ENCODE measurements at places on chromosomes 6 and 20.

DNA sequence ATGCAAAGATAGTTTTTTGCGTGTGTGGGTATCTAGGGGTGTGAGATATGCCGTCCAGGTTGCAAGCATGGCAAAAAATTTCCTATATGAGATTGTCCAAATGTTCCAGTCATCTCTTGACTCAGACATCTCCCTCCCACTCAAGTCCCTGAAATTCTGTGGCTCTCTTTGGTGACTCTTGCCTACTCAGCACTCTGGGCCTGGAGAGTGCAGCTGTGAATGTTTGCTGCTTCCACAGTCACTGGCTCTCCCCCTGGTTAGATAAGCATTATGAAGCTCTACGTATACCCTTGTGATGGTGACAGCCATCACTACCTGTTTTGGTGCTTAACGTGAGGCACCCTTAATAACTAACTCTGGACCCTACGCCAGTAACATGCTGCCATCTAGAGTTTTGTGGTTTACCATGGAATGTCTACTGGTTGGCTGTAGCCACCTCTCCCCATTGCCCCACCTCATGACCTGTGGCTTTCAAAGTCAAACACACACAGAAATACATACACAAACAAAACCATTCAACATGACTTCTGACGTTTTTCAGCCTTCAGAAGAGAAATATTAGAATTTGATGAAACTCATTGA lies 621.9 kb upstream of the CITED2 start:
- no peak for DNase-seq

- DNase-seq: no peak
Observed at GRCh38 chr20:32332614-32333013, 25.5 kb upstream of the ASXL1 start.

DNA sequence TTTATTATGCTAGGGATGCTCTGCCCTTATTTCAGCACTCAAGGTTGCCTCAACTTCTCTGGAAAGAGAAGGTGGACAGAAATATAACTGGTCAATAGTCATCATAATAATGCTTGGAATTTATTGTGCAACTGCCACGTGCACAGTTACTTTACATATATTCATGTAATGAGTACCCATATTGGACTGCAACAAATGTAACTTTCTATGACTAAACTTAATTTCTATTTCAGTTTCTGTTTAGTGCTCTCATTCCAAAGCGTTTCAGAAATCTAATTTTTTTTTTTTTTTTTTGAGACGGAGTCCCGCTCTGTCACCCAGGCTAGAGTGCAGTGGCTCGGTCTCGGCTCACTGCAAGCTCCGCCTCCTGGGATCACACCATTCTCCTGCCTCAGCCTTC lies 28.3 kb upstream of the CD83 start:
- no peak for DNase-seq

DNA sequence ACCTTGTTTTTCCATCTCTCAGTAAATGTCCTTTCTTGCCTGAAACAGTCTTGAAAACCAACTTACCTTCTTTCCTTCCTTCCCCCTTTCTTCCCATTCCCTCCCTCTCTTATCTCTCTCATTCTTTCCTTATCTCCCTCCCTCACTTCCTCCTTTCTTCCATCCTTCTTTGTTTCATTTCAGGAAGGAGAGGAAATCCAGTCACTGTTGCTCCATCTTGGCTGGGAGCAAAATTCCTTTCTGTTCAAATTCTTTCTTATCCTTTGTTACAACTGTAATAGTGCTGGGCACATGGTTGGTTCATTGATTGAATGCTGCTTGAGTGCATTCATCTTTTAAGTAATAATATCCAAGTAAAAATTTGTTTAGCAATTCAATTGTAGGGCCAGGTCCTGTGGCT lies 17.4 kb upstream of the TCP11 start:
- no peak for DNase-seq

GRCh38 chr20:33753763-33754162 lies 22.0 kb downstream of the ZNF341 start:
- no peak for DNase-seq

GRCh38 chr20:59850018-59850641 lies 83.3 kb downstream of the SYCP2 start:
- DNase-seq: no peak

DNA sequence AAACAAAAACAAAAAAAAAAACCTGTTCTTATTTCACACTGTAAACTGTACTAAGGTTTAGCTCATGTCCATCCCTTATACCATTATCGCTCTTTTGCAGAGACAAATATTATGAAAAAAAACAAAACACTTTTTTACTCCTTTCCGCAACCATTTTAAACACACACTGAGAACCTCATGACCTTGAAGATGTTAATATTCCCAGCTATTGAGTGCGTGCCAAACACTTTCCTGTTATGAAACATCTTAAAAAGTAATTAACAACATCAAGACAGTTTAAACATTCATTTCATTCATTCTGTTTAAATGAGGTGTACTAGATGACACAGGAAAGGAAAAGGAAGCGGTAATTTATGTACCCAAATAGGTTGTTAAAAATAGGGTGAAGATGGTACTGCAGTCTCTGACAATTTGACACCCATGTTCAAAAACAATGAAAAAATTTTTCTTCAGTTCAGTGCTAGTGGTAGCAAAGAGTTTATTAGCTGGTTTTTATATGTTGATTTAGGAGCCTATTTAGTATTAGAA lies 3.9 kb upstream of the ARHGAP18 start:
- no peak for DNase-seq

DNA sequence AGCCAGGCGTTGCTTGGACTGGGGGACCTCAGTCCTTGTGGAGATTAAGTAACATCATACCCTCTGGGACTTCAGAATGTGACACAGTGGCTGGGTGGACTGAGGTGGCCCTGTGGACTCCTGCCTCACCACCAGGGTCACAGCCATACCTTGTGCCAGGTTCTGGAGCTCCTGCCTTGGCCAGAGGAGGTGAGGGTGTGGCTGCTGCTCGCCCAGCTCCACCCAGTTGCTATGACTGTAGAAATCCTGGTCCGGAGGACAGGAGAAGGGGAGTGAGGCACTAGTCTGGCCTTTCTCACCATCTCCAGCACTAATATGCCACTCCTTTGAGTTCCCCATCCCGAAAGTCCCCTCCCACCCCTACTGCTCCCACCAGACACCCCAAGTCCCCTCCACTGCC lies 1.9 kb downstream of the VWA7 start:
- DNase-seq: no peak

- no peak for DNase-seq
Observed at GRCh38 chr6:145798530-145798929, 16.1 kb downstream of the FBXO30 start.

DNA sequence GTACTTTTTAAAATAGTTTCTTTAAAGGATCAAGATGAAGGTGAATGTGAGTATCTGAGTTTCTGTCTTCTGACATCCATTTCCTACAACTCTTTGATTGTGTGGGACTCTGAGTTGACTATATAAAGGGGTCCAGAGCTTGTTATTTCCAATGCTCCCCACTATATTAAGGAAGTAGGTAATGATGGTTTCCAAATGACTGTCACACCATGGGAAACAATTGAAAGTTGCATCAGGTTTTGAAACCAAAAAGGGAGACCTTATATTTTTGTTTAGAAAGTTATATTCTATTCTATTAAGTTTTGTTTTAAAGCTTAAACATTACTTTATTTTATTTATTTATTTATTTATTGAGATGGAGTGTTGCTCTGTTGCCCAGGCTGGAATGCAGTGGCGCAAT lies 11.2 kb downstream of the CASS4 start:
- no peak for DNase-seq

DNA sequence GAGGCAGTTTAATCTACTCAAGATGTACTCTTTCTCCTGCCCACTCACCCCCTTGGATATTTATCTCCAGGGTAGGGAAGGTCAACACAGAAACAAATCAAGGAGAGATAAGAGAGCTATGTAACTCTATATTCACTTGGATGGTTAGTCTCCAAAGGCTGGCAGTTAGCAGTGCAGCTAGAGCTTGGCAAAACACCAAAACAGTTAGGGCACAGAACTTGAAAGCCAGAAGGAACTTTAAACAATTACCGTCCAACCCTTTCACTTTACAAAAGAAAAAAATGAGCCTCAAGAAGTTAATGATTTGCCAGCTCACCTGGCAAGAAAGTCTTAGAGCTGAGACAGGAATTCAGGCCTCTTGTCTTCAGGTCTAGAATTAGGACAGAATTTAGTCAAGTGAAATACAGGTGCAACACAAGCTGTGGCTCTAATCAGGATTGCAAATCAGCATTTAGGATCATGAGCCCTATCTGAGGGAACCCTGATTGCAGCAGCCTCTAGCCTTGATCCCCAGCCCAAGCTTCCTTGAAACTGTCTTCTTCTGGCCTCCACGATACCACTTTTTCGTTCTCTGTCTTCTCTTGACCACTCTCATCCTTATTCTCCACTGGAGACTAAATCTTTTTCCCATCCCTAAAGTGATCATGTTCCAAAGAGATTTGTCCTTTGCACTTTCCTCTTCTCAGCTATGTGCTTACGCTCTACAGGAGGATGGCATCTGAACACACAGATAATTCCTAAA lies 14.9 kb downstream of the NEDD9 start:
- DNase-seq: no peak

DNA sequence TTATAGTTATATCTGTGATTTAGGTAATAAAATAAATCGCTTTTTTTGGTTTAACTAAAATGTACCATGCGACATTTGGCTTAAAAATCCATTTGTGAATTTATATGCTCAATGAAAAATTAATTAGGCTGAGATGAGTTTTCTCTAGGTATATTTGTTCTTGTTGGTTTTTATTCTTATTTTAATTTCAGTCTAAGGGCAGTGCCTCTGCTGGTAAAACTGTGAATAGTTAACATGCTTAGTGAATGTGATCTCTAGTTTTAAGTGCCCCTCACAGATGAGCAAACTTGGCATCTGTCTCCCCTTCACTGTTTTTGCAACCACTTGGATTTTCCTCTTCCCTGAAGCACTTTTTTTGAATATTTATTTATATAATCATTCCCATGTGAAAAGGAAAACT lies 822.7 kb downstream of the GRIK2 start:
- no peak for DNase-seq

- DNase-seq: no peak
Observed at GRCh38 chr6:20115246-20115980, 96.9 kb downstream of the MBOAT1 start.

GRCh38 chr6:170017603-170018320 lies 266.3 kb downstream of the ERMARD start:
- DNase-seq: no peak

DNA sequence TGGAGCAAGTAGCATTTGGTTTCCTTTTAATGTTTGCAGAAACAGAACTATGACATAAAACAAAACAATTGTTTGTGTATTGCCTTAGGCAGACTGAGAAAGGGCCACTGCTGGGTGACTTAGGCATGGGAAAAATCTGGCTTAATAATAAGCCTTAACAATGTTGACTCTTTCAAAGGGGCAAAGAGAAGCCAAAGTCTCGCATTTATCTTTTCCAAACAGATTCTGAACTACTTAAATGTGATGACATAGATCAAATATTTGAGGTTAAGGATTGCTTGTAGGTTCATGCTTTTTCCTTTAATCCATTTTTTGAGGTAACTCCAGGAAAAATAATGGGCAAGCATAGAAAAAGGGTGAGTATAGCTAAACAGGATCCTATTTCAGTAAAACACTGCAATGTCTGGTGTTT lies 39.6 kb downstream of the ADAT2 start:
- DNase-seq: no peak

DNA sequence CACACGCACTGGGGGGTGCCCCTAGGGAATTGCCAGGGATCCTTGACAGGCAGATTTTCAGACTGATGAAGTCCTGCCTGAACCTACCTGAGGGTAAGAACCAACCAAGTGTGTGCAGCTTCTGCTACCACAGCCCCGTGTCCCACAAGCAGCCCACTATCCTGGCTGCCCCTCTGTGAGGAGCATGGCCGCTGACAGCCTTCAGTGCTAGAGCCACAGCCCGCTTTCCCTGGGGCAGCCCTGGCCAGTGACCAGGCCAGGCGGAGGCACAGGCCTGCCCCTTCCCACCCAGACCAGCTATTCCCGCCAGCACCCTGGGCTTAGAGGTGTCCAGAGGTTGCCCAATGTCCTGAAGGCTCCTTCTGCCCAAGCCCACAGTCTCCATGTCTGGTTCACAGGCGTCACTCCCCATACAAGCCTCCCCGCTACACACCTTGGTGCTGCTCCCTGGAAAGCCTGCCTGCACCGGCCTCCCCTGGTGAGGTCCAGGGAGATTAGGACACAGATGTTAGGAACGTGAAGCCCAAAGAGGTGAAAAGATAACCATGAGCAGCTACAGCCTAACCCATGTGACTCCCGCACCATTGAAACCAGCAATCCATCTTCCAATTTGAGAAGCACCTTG lies 207.0 kb downstream of the SYNDIG1 start:
- no peak for DNase-seq

- no peak for DNase-seq
Observed at GRCh38 chr6:38495518-38495917, 144.2 kb downstream of the BTBD9 start.

DNA sequence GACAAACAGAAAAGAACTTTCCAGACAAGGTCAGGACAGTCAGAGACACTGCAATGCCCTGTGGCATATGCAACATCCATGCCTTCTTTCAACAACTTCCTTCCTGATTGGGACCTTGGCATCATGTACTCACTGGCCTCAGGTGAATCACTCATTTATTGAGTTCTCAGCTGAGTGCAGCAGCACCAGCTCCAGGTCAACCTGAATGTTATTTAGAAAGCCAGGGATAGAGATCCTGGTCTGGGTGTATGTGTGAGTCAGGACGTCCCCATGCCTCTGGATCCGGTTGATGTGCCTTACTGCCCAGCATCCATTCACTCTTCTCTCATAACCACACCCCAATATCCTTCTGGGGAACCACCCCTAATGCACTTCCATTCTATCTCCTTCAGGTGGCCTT lies 54.4 kb downstream of the SNRNP48 start:
- DNase-seq: no peak

DNA sequence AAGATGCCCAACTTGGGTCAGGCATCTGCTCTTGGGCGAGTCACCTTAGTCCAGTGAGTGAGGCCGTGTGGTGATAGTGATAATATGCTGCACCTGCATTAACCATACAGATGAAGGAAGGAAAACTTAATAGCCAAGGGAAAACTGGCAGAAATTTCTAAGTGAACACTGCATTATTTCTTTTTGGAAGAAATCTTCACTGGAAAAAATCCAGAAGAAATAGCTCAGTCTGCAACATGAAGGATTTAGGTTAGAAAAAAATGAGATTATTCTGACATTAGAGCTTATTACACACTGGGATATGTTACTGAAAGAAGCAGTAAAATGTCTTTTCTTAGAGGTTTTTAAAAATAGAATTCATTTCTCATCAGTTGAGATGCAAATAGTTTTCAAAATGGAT lies 947.3 kb downstream of the KIF16B start:
- DNase-seq: no peak

GRCh38 chr20:12372557-12372956 lies 454.9 kb downstream of the BTBD3 start:
- DNase-seq: no peak

DNA sequence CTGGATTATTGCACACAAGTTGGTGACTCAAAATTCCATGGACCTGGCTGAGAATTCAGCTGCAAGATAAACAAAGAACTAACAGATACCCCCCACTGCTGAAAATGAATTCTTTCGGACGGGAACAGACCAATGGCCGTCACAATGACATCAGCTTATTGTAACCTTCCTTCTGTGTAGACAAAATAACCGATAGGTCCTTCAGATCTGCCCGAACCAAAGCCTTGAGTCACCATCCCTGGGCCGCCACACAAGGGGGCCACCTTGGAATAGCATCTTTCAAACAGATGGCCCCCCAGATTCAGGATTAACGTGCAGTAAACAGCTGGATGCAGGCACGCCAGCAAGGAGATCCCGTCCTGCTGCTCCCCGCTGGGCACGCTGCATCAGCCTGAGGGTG lies 214.0 kb upstream of the EXOC2 start:
- no peak for DNase-seq

Measured in ecto neural progenitor cell (in vitro differentiated cells).